ENCODE measurements at places on chromosomes 7 and 10.

- no peak for DNase-seq
Measured at GRCh38 chr10:76657337-76658012, 980.1 kb downstream of the KCNMA1 start.

DNA sequence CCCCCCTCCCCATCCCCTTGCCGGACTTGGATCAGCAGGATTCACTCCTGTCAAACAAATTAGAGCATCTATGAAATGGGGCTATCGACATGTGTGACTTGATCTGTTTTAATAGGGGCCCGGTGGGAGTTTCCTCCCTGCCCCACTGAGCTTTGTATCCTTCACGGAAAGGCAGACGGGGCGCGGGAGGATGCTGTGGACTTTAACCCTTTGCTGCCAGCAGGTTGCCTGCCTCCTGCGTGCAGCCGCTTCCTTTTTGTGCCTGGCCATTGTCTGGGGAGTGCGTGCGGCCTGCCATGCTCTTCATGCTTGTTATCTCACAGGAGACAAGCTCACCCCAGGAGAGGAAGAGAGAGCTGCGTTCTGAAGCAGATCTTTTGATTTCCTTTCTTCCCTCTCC is 512.8 kb upstream of the GALNT17 start:
- DNase-seq = peak; percentile 41

DNA sequence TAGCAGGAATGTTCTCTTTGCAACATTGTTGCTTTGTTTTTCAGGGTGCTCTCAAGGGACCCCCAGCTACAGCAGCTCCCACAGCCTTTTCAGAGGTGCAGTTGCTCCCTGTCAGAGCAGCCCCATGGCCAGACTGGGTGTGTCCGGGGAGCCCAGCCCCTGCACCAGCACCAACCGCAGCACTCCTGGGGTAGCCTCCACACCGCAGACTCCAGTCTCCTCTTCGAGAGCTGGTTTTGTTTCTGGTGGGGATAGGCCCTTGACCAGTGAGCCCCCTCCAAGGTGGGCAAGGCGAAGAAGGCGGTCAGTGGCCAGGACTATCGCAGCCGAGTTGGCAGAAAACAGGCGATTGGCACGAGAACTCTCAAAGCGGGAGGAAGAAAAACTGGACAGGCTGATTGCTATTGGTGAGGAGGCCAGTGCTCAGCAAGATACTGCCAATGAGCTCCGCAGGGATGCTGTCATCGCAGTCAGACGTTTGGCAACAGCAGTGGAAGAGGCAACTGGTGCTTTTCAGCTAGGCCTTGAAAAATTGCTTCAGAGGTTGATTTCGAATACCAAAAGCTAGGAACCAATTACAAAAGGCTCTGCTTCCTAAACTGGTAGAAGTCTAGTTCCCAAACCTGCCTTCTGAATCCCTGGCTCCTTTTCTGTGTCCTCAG is 5.4 kb downstream of the HSPA14 start:
- no peak for DNase-seq

DNA sequence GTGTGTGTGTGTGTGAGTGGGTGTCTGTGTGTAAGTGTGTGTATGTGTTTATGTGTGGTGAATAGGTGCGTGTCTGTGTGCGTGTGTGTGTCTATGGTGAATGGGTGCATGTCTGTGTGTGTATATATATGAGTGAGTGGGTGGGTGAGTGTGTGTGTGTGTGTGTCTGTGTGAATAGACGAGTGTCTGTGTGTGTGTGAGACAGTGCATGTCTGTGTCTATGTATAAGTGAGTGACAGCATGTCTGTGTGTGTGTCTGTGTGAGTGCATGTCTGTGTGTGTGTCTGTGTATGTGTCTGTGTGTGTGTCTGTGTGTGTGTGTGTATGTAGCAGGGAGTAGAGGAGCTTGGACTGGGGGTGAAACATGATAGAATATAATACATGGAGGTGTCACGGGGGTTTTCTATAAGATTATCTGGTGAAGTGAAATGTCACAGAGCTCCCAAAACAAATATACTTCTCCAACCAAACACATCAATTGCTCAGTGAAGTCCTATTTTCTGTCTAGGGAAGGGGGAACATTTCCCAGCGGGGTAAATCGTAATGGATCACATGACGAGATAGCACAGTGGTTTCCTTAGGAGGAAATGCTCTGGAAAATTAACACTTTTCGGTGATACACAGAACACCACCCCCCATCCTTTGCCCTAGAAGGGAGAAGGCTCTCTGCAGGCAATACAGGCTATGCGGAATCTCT is 723.3 kb upstream of the CELF2 start:
- DNase-seq = no peak

DNA sequence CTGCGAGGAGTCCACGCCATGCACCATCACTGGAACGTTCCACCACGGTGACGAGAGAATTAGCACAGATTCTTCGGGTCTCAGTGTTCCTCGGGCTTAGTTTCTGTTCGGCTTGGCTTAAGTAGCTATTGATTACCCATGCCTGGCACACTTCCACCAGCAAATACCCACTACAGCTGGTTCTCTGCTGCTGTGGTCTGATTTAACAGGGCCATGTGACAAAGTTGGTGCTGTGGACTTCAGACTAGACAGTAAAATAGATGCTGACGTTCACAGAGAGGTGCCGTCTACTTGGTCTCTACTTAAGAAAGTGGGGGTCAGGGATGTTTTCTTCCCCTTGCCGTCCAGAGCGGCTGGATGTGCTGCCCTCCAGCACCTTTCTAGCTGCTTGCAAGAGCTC is 11.6 kb downstream of the GNA12 start:
- DNase-seq = no peak

DNA sequence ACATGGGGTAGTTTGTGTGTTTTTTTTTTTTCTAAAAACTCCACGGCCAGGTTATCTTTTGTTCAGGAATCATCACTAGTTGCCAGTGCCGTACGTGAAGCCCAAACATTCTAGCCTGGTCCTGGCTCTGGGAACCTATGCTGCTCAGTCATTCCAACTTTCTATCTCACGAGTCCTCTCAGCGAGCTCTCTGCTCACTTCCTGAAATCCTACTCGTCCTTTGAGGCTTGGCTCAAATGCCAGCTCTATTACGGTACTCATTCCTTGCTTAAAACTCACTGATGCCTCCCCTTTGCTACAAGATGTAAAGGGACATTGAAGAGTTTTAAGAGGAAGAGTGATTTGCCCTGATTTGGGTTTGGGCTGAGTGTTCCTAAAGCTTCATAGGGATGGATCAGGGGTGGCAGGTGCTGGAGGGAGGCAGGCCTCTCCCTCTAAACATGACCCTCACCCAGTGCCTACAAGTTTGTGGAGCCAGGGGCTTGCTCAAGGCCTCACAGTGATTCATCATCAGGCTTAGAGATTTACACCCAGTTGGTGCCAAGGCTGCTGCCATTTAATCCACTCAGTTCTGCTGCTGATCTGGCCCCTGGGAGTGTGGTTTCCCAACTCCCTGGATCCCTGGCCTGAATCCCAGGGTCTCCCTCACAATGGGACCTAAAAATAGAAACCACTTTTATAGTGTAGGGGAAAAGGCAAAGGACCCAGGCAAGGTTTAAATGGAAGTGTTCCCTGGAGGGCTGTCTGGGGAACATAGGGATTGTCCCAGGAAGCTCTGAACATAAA is 46.1 kb upstream of the R3HCC1L start:
- no peak for DNase-seq

GRCh38 chr7:72152161-72153131 is 259.7 kb downstream of the CALN1 start:
- DNase-seq = no peak

DNA sequence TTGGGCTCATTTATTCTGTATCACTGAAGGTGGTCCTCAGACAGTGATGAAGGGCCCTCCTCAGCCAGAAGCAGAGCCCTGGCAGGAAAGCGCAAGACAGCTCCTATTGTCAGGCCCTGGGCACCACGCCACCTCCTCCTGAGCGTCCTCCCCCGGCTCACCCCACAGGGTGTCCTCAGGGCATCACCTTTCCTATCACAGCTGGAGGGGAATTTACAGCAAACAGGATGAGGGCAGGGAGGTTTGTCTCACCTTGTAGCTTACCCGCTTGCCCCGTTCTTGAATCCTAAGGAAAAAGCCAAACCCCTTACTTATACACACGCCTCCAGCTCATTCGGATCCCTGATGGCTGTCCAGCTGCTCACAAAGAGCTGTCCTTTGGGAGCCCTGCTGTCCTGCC is 50.2 kb upstream of the LANCL2 start:
- no peak for DNase-seq

DNA sequence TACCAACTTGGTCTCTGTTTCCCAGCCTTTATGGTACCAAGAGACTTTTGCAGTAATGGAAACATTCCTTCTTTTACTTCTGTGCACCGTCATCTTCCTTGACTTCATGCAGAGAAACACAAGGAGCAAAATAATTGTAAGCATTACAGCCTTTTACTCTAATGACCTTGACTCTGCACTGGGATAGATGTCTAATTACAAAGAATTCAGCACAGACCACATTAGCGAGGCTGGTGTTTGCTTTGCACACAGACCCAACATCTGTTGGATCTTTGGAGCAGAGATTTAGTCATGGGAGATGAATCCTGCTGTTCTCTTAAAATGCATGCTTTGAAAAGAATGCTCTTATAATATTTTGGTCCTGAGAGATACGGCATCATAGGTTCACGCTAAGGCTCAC is 261.6 kb downstream of the TWIST1 start:
- no peak for DNase-seq

DNA sequence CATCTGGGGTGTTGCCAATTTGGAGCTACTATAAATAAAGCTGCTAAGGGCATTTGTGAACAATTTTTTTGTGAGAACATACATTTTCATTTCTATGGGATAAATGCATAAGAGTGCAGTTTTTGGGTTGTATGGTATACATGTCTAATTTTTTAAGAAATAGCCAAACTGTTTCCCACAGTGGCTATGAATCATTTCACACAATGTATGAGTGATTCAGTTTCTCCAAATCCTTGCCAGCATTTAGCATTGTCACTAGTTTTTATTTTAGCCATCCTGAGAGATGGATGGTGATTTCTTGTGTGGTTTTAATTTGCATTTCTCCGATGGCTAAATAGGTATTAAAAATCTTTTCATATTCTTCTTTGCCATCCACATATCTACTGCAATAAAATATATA is 105.3 kb downstream of the AMPH start:
- no peak for DNase-seq

DNA sequence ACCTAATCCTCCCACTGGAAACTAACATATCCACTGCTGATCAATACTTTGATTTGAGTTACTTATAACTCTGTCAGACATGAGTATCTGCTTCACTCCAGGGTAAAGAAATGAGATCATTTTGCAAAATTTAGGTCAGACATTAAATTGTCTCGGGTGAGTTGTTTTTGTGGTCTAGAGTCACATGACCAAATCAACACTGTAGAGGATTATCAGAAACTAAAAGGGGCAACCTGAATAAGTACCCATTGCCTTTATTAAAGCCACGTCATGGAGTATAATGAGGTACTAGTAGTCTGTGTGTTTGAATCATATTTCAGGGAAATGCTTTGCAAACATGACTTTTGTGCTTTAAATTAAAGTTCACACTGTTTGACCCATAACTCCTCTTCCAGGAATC is 107.7 kb upstream of the ADO start:
- no peak for DNase-seq

- no peak for DNase-seq
Measured at GRCh38 chr7:46681865-46682503, 760.9 kb upstream of the IGFBP3 start.

DNA sequence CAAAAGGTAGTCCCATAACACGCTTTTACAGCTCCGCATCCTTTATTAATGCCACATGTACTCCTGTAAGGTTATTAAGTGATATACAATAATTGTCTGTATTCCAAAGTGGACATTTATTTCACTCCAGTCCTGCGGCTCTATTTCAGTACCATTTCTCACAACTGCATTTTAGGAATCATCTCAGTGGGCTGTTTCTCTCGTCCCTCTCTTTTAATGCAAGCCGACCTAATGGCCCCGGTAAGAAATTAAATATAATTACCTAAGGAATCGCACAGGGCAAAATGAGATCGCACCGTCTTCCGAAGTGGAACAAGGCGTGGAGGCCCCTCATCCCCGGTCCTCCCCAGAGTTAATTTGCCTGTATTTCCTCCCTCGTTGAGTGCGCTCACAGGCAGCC is 216.5 kb downstream of the RAB11FIP2 start:
- DNase-seq = no peak

GRCh38 chr7:25732766-25733217 is 419.2 kb upstream of the NFE2L3 start:
- DNase-seq = no peak

DNA sequence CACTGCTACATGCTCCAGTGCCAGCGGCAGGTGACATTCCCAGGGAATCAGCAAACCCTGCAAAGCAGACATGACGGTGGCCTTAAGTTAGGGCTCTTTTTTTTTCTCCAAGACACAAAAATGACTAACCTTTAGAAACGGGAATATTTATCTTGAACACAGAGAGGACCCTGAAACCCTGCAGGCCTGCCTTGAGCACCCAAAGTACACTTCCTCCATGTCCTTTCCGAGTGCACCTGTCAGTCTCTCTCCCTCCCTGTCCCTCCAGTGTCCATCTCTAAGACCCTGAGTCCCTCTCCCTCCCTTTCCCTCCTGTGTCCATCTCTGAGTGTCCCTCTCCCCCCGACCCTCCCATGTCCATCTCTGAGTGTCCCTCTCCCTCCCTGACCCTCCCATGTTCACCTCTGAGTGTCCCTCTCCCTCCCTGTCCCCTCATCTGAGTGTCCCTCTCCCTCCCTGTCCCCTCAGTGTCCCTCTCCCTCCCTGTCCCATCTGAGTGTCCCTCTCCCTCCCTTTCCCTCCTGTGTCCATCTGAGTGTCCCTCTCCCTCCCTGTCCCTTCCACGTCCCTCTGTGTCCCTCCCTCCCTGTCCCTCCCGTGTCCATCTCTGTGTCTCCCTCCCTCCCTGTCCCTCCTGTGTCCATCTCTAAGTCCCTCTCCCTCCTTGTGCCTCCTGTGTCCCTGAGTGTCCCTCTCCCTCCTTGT is 51.2 kb upstream of the CAMK2B start:
- no peak for DNase-seq

- no peak for DNase-seq
Measured at GRCh38 chr7:38830826-38831225, 78.2 kb downstream of the VPS41 start.

DNA sequence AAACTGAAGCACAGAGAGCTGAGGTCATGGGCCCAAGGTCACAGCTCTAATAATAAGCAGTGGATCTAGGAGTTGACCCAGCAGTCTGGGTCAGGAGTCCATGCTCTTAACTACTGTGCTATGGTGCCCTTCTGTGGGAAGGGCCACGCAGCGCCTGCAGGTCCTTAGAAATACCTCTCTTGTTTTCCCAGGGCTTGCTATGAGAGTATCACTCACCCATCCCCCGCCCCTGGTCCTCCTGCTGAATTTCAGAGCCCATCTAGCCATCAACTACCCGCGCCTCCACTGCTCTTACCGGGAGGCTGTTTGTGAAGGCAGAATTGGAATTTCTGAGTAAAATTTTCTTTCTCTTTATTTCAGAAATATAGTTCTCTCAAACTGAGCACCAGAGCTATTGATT is 27.3 kb upstream of the CRHR2 start:
- no peak for DNase-seq
